ENCODE measurements at places on chromosomes 3 and 15. TPM values are rescaled to one million over a fixed set of nuclear protein-coding genes. Genes with fewer than 3 reads are reported as not detected.
A peak's percentile ranks its signal among the peaks of the same experiment; 100 is the strongest.

The LRTM1 gene
- total RNA-seq = not detected

The IGF2BP2 gene
- 104 TPM for total RNA-seq

The APBA2 gene
- not detected for total RNA-seq

The EFL1 gene
- 20.6 TPM for total RNA-seq

The CP gene
- total RNA-seq = 0.06 TPM

The CHDH gene
- under 0.01 TPM for total RNA-seq

The ETV5 gene
- 48.5 TPM for total RNA-seq

The MEIS2 gene
- 13.4 TPM for total RNA-seq

The LRRC34 gene
- total RNA-seq = 5.4 TPM

The MYLK gene
- 75.9 TPM for total RNA-seq

The SLC2A2 gene
- not detected for total RNA-seq

The PPARG gene
- 8.8 TPM for total RNA-seq

The CPNE9 gene
- total RNA-seq = not detected

The CMTM8 gene
- 7.1 TPM for total RNA-seq

DNA sequence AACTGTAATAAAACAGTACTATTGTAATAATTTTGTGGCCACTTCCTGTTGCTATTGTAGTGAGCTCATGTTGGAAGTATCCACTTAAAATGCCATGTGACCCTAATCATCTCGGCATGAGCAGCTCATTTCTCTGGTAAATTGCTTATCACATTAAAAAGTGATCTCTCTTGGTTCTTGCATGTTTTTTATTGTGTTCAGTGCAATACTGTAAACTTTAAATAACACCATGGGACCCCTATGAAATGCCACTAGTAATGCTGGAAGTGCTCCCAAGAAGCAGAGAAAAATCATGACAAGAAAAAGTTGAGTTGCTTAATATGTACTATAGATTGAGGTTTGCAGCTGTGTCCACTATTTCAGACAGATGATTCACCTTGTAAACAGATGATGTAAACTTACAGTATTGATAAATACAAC, 45.6 kb downstream of the NMD3 start:
- DNase-seq = peak; percentile 75

GRCh38 chr3:15496341-15496664, 25.2 kb downstream of the COLQ start:
- no peak for DNase-seq

DNA sequence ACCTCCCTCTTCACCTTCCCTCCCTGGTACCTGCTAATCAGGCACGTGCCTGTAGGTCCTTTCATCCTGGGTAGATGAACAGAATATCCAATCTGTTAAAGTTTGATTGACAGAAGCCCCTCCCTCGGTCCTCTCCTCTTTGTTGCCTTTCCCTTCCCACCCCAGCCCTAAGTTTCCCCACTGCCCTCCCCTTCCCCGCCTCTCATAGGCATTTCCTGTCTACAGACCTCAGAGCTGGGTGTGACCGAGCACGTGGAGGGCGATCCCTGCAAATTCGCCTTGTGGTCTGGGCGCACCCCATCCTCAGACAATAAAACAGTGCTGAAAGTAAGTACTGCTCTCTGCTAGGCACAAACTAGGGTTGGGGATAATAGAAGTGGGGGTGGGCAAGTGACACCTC, 239.2 kb upstream of the UMPS start:
- DNase-seq = no peak

DNA sequence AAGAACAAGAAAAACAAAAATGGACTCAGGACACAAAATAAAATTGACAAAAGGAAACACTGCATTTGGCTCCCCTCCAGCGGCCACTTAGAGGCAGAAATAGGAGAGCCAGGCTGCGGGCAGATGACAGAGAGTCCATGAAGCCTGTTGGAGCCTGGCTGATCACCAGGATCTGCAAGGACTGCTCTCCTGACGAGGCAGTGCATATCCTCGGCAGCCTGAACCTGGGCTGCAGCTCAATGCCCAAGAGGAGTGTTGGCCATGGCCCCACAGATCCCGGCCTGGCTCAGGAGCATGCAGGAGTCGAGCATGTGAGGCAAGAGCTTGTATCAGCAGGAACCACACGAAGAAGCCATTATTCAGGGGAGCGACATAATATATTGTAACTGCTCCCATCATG, 199.8 kb downstream of the STT3B start:
- DNase-seq = no peak

DNA sequence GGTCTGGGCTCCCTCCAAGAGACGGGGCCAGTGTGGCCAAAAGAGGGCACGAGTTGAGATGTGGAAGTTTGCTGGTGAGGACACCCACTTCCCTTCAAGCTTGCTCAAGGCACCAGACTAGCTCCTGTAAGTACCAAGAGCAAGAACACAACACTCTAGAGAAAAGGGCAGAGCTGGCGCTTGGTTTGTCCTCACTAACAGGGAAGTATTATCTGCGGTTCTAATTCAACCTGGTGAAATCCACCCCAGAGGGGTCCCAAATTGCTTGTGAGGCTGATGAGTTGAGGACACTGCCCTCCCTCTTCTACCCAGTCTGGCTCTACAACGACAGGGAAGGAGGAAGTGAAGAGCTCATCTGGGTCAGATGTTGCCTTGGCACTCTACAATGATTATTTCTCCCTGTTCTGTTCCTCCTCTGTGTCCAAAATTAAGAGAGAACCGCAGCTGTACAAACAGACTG, 16.9 kb upstream of the FSIP1 start:
- no peak for DNase-seq

DNA sequence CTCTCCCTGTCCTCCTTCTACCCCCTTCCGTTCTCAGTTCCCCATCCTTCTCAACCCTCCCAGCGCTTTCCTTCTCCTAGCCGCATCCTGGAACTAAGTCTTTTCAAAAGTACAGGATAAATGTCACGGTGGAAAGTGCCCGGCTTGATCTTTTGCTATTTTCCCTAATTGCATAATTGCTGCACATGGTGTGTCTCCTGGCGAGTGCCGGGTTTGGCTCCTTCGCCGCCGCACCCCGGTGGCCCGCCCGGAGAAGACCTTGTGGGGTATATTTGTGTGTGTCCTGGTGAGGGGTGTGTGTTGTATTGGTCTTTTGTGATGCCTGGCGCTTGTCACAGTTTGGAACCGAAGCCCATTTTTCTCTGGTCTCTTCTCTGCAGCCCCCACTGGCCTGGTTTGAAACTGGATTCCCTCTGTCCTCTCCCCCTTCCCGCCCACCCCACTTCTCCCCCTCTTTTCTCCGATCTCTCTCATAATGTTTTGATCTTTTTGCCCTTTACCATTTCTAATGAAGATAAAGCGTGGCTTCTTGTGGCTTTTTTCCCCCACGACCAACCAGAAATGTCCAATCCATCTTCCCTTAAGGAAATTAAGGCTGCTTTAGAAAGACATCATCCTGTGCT, 692 bp downstream of the UBE2E2 start:
- peak; percentile 32 for DNase-seq

GRCh38 chr15:92304223-92304975, 89.3 kb upstream of the ST8SIA2 start:
- DNase-seq = no peak

- DNase-seq = peak; percentile 68
These were observed 17.2 kb downstream of the CPA3 start for GRCh38 chr3:148882288-148882687.

GRCh38 chr3:73114711-73115110, 53.3 kb downstream of the EBLN2 start:
- DNase-seq = no peak

DNA sequence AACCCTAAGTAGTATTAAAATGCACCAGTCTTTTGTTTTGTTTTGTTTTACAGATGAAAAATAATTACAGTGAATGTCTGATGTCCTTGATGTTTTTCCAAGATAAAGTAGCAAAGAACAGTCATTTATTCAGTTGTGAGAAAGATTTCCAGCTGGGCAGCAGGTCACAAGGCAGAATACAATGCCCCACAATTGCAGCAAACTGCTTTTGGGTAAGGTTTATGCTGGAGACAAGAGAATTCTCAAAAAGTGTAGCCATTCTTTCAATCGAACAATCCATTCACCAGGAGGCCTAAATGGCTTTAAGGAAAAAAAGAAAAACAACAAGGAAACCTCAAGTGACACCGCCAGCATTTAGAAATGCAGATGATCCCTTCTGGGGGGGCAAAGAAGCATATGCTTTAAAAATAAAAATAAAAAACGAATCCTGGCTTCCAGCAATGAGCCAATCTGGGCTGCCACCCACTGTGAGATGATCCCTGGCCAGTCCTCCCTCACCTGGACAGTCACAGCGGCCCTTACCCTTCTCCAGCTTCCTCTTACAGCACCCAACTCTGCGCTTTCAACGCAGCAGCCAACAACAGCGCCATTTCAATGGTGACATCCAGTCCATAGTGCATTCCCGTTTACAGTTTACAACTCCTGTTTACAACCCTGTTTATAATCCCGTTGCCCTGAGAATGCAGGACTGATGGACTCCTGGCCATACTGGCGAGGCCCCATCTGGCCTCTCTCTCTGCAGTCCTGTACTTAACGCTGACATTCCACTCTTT, 25.7 kb upstream of the WNT5A start:
- DNase-seq = no peak

DNA sequence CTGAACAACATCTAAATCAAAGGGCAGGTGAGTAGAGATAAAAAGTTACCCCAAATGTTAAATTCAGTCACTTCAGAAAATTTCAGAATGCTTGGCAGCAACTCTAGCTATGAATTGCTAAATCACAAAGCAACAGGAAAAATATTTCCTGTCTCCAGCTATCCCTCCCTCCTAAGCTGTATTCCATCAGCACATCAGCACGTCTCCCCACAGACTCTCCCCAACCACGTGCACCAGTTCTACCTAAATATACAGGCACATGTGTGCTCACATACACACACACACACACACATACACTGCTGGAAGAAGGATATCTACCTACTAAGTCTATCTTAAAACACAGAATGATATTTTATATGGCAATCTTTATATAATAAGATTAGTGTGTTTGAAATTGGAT, 177.1 kb upstream of the ARHGEF26 start:
- DNase-seq = no peak

DNA sequence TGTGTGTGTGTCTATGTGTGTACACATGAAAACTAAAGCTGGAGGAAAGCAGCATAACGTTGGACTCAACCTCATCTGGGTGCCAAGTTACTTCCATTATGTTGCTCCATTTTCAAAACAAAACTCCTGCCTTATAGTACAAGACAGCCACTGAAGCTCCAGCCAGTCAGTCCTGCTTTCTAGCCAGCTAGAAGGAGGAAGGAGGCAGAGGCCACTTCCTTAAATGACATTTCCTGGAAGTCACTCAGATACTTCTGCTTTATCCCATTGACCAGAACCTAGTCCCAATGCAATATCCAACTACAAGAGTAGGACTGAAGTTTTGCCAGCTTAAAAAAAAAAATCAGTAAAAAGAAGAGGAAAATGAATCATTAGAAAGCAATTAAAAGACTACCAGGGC, 31.7 kb downstream of the CADPS start:
- no peak for DNase-seq

- no peak for DNase-seq
These were observed 18.6 kb downstream of the WHAMM start for GRCh38 chr15:82828075-82828474.

- DNase-seq = peak; percentile 84
These were observed 3.5 kb upstream of the MTFMT start for GRCh38 chr15:65032801-65033537.

GRCh38 chr3:169128579-169128978, 534.9 kb downstream of the MECOM start:
- DNase-seq = peak; percentile 10

DNA sequence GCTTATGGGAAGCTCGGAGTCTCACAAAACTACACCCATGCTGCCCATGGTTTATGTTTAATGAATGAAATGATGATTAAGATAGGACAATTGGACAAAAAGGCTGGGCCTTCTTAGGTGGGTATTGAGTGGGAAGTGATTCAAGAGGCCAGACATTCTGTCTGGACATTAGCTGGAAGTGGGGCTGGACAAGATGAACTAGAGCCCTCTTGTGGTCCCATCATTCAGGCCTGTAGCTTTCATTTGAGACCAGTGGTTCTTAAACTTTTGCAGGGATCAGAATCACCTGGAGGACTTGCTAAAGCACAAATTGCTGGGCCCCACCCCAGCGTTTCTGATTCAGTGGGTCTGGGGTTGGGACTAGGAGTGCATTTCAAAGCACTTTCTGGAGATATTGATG, 290.4 kb upstream of the CTDSPL start:
- no peak for DNase-seq

DNA sequence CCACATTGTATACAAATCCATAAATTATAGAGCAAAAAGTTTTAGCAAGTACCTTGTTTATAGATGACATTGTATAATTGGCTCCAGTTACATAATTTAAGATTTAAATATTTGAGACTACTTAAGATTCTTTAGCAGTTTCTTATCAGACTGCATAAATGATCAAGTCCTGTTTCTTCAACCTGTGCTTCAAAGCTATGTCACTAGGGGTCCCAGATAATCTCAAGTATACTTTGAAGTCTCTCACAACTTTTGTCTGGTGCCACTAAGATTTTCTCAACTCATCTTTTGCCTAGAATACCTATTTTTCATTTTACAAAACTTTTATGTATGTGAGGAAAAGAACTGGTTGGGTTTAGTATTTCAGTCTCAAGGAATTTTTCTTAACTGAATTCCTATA, 205.5 kb downstream of the STAG1 start:
- peak; percentile 35 for DNase-seq

DNA sequence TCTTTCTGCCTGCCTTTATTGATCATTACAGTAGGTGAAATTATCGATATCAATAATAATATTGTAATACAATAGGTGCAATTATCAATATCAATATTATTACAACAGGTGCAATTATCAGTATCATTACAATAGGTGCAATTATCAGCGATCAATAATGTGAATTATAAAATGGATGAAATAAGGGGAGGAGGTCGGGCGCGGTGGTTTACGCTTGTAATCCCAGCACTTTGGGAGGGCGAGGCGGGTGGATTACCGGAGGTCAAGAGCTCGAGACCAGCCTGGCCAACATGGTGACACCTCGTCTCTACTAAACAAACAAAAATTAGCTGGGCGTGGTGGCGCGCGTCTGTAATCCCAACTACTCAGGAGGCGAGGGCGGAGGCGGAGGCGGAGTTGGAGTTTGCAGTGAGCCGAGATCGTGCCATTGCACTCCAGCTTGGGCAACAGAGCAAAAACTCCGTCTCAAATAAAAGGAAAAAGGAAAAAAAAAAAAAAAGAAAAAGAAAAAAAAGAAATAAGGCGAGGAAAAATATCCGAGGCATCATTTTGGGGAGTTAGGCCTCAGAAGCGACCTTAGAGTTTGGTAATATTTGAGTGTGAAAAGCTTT, 611 bp upstream of the BNIP2 start:
- DNase-seq = peak; percentile 67

- no peak for DNase-seq
These were observed 34.1 kb downstream of the CCDC191 start for GRCh38 chr3:114022145-114022802.

GRCh38 chr15:84035399-84035766, 200.2 kb upstream of the GOLGA6L4 start:
- DNase-seq = peak; percentile 39

GRCh38 chr15:76386926-76387325, 50.4 kb downstream of the ISL2 start:
- DNase-seq = no peak

GRCh38 chr15:59304807-59305206, 67.9 kb downstream of the MYO1E start:
- DNase-seq = no peak

Measured in LHCN-M2 (cell line).